ENCODE measurements at places on chromosomes 5 and 9.

- no peak for DNase-seq
Measured at GRCh38 chr9:99375481-99375880, 153.4 kb downstream of the SEC61B start.

GRCh38 chr9:7935681-7936080, 136.1 kb upstream of the DMAC1 start:
- DNase-seq, result no peak

DNA sequence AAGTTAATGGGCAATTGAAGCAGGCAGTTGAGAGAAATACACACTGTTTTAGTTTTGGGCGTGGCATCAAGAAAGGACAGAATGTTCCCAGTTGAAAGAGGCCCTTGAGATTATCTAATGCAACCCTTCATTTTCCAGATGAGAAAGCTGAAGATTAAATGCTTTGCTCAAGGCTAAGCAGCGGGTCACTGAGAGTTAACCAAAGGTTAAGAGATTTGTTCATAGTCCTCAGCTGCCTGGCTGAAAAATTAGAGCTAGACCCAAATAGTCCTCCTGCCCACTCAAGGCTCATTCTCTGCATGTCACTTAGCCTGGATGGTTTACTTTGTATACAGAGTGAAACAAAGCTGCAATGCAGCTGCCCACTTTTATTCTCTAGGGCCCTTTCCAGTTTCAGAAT, 46.7 kb upstream of the MAMDC2 start:
- no peak for DNase-seq

DNA sequence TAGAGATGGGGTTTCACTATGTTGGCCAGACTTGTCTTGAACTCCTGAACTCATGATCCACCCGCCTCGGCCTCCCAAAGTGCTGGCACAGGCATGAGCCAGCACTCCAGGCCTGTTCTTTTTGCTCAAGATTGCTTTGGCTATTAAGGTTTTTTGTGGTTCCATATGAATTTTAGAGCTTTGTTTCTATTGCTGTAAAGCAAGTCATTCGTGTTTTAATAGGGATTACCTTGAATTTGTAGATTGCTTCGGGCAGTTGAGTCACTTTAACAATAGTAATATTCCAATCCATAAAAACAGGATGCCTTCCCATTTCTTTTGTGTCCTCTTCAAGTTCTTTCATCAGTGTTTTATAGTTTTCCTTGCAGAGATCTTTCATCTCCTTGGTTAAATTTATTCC, 22.1 kb downstream of the C6 start:
- no peak for DNase-seq

DNA sequence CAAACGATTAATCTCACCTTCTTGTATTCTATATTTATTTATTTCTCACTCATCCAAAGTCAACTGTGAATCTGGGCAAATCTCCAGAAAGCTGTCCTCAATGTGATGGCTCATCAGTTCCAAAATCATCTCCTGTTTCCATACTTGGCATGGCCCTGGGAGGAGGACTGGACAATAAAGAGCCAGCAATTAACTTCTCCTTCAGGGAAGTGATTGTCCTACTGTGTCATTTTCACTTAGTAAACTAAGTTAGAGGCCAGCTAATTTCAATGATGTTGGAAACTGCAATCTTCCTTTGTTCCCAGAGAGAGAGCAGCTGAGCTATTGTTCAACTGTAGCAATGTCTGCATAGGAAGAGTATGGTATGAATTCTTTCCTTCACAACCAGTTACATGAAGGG, 17.5 kb downstream of the CDH12 start:
- DNase-seq, result no peak

DNA sequence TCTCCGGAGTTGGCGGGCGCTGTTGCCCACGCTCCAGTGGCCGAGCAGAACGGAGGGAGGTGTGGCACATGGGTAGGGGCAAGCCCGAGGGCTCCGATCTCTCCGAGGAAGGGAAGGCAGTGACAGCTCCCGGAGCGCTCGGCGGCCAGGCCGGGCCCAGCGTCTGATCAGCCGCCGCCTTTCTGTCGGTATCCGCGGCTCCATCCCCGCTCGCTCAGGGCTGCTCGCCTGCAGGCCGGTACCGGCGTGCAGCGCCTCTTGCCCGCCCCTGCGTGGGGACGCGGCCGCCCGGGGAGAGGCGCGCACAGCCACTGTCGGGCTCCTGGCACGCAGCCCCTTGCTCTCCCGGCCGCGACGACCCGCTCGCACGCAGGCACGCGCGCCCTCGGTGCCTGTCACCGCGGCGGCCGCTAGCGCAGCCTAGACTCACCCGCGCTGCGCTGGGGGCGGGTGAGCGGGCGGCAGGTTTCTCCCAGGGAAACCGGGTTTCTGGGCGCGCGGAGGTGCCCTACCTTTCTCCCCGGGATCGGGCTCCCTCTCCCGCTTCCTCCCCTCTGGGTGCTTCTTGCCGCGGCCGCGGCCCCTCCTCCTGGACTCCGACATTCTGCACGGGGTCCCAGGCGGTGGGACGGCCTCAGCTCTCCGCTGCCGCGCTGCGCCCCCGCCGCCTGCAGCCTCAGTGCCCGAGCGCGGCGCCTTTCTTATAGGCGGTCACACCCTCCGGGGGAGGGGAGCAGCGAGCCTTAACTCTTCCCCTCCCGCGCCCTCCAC, 108.4 kb downstream of the PSD2 start:
- no peak for DNase-seq

- DNase-seq, result no peak
Measured at GRCh38 chr5:33772380-33772897, 119.4 kb downstream of the ADAMTS12 start.

DNA sequence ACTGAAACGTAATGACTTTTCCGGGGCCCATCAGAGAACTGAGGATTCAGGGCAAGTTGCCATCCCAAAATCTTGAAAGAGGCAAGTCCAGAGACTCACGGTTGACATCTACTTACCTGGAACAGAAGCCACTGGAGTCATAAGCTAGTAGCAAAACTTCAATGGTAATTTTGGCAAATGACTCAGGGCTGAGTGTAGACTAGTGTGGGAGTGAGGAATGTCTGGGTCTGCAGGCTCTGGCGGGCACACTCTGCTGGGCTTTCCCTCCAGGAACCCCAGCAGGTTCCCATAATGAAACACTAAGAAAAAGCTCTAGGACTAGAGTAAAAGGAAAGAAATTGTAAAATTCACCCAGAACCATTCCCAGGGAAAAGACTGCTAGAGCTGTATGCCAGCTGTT, 122.9 kb upstream of the NFIL3 start:
- no peak for DNase-seq

DNA sequence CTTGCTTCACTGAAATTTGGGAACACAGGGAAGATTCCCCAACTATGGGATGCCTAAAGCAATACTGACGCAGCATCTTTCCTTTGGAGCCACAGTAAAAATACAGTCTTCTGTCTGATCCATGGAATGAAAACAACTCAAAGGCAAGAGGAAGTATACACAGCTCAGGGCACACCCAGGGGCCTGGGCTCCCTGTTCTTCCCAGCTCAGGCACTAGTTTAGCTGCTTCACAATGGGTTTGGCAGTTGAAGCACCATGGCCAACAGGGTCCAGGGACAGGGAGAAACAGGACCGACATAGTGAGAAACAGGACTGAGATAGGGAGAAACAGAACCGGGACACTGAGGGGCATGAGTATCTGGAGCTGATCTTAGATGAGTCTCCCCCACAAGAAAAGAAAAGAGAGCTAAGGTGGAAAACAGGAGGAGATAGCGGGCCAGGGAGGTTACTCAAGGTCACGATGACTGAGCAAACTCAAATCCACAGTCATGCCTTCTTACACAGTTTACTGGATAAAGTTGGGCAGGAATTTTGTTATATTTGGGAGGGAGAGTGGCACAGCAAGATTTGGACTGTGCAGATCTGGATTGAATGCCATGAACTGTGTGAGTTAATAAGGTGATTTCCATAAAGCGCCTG, 198.8 kb downstream of the SMARCA2 start:
- no peak for DNase-seq

DNA sequence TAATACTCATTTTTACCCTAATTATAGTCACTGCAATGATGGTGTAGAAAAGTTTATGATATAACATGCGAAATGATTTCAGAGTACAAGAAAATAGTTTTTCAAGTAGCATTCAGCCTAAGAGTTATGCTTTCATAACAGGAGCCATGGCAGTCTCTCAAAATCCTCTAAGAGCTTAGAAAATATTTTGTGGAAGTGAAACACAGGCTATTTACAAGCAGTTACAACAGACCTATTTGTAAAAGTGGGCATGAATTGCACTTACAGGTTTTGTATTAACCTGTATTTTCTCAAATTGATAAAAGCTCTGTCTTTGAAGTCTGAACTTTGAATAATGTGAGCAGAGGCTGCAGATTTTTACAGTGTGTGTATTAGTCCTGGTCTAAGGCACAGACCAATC, 523.3 kb downstream of the LRRC70 start:
- DNase-seq, result no peak

- DNase-seq, result no peak
Measured at GRCh38 chr9:136339173-136339957, 12.0 kb downstream of the GPSM1 start.
